ENCODE measurements at places on chromosomes 1 and 21.

DNA sequence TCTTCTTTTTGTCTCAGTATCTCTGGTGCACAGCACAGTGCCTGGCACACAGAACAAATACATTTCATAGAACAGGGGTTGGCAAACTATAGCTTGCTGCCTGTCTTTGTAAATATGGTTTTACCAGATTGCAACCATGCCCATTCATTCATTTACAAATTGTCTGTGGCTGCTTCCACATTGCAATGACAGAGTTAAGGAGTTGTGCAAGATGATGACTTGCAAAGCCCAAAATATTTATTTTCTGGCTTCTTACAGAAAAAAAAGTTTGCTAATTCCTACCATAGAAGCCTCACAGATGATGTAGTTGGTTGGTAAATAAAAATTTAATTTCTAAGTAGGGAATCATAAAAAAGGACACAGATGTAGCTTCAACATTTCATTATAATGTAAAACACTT is 11.2 kb upstream of the HMGB4 start:
- no peak for DNase-seq

- DNase-seq, result no peak
Measured at GRCh38 chr1:186878356-186878755, 49.6 kb downstream of the PLA2G4A start.

- no peak for DNase-seq
Measured at GRCh38 chr1:34918386-34918976, 11.0 kb downstream of the DLGAP3 start.

GRCh38 chr1:195763146-195763906 is 844.9 kb downstream of the KCNT2 start:
- DNase-seq, result no peak

DNA sequence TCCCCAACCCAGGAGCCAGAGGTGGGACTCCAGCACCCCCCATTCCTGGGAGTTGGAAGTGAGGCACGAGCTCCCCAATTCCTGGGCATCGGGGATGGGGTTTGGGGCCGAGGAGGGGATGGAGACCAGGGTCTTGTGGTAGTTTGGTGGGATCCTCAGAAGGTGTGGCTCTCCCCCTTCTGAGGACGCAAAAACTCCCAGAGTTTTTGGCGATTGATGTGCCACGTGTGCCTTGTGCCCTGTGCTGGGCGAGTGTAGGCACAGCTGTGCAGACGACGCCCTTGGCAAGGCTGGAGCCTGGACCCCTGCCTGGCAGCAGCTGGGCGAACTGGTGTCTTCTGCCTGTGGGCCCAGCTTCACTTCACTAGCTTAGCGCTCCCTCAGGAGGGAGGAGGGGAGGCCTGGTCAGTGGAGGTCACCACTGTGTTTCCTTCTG is 2.6 kb downstream of the GUK1 start:
- DNase-seq, result no peak

GRCh38 chr1:36975642-36976041 is 58.7 kb downstream of the GRIK3 start:
- no peak for DNase-seq

DNA sequence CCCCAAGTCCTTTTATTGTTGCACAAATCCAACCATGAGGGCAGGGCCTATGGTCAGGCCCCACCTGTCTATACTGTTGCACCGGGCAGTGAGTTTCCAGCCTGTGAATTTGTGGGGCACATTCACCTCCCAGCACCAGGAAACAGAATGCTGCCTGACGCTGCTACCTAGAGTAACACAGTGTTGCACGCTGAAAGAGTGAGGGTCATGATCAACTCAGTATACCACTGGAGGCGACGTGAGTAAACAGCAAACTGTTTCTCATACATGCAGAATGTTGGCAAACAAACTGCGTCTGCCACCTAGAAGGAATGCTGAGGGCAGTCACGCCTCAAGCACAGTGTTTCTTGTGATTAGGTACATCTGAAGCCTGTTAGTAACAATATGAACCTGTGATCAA is 13.4 kb upstream of the LRRC47 start:
- no peak for DNase-seq
